ENCODE measurements at places on chromosomes 1 and 21.
A peak's percentile ranks its signal among the peaks of the same experiment; 100 is the strongest.

DNA sequence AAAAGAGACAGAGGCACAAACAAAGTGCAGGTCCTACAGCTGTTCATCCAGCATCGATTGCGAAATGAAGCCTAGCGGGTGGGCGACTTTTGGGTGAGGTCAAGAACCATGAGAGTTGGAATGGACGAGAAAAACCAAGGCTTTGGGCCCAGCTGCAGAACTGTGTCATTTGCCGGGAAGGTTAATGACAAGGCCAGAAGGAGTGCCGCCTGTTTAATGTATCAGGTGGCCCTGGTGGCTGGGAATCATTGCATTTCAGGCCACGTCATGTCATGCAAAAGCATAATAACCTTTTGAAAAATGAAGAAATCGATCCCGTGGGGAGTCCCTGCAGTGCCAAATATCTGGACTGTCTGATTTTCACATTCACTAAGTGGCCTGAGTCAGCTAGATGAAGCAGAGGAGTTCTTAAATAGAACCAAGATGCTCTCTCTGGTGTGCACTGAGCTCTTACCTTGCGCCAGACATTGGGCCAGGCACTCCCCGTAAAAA, 8.1 kb upstream of the RCC2 start:
- no peak for DNase-seq

DNA sequence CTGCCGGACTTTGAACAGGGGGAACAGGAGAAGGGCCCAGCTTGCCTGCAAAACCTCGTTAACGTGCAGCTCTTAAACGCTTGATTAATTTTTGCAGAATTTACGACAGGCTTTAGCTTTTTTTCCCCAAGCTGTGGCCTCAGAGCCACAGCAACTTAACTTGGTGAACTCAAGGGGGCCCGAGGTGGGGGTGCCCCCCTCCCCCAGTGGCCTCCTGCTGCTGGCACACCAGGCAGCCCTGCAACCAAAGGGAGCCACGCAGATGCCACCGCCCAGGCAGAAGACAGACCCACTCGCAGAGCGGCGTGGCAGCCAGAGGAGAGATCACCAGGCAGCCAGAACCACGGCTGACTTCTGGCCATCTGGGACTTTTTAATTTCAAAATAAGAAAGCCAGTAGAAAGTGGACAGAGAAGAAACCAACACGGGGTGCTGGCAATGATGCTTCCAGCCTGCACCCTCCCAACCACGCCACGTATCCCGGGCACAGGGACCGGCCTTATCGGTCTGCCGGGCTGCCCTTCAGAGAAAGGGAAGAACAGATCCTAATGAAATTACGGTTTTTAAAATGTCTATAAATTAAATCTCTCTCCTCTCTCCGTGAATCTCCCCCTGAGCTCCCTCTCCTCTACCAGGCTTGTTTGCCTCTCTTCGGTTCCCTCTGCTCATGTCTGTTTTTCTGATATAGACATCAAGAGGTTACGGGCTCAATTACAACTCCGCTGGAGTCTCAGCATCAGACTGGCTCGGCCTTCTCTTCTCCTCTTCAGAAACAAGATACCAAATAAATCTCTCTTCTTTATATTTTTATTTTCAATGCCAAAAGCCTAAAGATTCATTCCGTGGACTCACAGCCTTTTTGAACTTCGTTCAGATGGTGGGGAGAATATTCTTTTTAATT, 6.4 kb downstream of the CASZ1 start:
- DNase-seq, result no peak

- peak; percentile 63 for DNase-seq
These were observed 520 bp downstream of the PLEKHN1 start for GRCh38 chr1:966704-967300.

DNA sequence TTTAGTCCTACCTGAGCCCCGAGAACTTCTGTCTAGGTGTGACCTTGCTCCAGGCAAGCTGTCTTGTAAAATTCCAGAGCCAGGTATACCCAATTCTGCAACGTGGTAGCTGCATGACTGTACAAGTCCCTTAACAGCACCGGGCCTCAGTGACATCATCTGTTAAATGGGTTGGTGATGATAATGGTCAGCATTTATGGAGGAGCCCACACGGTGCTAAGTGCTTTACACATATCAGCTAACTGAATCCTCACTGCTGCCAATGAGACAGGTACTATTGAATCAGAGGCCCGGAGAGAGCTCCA, 37.2 kb upstream of the PADI1 start:
- DNase-seq, result no peak

DNA sequence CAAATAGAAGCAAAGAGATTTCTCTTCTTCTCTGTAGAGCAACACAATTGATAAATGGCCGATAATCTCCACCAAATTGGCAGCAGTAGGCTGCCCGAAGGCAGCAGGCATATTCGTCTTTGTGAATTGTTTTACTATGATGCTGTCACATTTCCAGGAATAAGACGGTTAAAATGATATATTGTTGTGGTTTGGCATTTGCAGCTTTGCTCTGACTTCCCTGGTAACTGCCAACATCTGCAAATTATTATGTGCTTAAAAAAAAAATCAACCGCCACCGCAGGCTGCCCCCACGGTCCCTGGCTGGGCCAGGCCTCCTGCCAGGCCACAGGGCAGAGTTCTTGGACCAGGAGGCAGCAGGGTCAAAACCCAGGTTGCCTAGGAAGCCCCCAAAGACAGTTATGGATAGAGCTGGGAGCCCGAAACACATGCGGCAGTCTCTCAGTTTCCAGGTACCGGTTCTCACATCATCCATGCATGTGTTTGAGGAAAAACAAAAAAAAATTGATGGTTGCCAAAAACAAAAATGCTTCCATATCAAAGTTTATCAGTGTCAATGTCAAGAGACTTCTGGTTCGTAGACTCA, 179.3 kb downstream of the ETS2 start:
- peak; percentile 82 for DNase-seq

- peak; percentile 89 for DNase-seq
These were observed 1.1 kb upstream of the ABCD3 start for GRCh38 chr1:94416901-94417727.

DNA sequence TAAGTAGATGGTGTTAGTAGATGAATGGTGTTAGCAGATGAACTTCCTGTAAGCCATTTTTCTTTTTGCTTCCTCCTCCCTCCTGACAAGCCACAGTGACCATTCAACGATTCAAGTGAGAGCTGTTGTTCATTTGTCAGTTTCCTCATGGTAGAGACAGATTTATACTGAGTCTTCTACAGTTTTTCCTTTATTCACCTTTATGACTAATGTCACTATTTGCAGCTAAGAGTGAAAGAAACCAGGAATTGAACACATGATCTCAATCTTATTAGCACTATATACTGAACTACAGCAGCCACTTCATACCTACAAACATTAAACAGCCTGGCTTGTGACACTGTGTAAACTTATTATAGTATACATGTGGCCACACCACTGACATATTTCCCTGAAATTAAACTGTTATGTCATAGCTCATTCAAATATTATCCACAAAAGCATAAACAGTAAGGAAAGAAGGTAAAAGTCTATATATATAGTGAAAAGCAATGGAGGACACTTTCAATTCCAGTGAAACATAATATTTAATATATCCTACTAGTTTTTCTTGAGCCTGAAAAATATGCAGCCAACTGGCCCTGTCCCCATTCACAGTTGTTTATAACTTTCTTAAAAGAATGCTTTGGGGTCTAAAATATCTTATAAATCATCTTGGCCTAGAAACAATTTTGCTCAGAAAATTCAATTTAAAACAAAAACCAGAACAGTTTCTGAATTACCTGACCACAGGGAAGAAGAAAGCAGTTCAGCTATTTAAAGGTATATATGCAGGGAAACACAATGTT, 566.9 kb upstream of the ZRANB2 start:
- DNase-seq, result no peak

DNA sequence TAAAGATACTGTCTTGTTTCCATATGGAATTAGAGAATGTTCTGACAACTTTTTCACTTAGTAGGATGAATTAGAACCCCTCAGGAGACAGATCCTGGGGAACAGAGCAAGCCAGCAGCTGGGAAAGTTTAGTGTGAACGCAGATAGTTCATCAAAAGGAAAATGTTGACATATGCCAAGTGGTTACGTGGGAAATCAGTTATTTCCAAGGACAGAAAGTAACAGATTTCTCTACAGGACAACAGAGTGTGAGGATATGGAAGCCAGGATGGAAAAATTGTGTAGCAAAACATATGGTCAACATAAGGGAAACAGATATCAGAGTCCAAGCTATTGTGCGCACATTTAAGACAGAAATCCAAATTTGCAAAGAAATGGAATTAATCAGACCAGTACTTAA, 419.5 kb downstream of the LRRIQ3 start:
- no peak for DNase-seq

GRCh38 chr1:100100202-100100601, 32.5 kb downstream of the SASS6 start:
- no peak for DNase-seq

GRCh38 chr1:229280921-229281320, 10.0 kb downstream of the RAB4A start:
- no peak for DNase-seq

DNA sequence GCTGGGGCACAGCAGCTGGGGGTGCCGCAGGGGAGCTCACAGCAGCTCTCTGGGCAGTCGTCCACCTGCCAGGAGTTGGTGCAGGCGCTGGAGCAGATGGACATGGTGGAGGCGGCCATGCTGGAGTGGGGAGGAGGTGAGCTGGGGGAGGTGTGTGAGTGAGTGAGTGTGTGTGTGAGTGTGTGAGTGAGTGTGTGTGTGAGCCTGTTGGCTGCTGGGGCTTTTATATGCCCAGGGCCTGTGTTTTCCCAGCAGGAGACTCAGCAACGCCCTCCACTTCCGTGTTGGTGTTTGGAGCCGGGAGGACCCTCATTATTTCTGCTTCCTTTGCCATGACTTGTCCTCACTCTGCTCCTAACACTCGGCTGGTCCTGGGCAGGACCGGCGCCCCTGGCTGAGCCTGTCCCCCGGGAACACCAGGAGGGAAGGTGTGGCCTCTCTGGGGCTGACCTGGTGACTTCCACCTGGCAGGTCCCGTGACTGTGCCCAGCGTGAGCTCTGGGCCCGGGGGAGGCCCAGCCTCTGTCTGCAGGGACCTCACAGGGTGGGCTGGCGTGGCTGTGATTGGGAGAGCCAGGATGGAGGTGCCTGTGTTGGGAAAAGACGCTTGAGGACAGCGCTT, at the start of gene KRTAP10-2:
Gene KRTAP10-2 (minus strand): TSS at position 166 of the 622 bp plus-strand sequence. CDS start 47 bp downstream, at position 119.
- no peak for DNase-seq

GRCh38 chr1:110672001-110672752, 2.6 kb downstream of the KCNA3 start:
- DNase-seq, result no peak

DNA sequence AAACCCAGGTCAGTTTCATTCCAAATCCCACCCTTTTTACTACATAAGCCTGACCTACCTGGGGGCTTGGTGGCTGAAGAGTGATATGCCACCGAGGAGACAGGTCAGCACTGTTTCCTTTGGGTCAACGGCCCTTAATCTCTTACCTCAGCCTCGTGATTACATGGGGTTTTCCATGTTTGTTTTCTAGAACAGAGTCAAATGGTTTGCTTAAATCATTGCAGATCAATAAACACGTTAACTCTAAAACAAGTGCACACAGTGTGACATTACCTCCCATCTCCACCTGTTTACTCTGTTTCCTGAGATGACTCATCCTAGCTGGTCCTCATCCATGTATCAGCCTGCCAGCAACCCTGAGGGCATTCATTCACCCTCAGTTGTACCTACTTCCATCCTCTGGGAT, 40.8 kb upstream of the TP53BP2 start:
- DNase-seq, result no peak

DNA sequence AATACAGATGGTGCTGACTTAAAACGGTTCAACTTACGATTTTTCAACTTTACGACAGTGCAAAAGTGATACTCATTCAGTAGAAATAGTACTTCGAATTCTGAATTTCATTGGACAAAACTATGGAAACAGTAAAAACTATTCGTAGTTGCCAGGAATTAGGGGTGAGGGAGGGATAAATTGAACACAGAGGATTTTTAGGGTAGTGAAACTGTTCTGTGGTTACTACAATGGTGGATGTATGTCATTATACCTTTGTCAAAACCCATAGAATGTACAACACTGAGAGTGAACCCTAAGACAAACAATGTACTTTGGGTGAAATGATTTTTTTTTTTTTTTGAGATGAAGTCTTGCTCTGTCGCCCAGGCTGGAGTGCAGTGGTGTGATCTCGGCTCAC, 7.5 kb downstream of the DDR2 start:
- no peak for DNase-seq

- no peak for DNase-seq
These were observed 6.9 kb downstream of the EPS15 start for GRCh38 chr1:51512120-51512519.

Data from umbilical cord (tissue), 2 donors.